ENCODE measurements at places on chromosomes 13 and 19.

DNA sequence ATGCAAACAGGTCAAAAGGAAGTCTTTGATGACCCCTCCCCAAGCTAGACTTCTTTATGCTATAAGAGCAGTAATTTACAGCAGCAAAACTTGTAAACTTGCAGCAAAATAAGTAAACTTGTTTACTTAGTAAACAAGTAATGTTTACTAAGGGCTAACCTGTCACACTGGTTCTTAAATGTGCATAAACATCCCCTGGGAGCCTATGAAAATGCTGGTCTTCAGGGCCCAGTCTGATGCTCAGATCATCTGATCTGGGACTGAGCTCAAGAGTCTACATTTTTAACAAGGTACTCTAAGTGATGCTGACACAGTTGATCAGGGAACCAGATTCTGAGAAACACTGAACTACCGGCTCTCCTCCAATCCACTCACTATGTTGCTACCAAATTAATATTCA, 53.4 kb downstream of the MTMR6 start:
- DNase-seq: no peak
- H3K4me3 ChIP-seq: no peak overlapping the region
- peaks cover 4% of the 10 kb centered on the region for H3K4me1 ChIP-seq
- no peak overlapping the region for H3K27ac ChIP-seq

DNA sequence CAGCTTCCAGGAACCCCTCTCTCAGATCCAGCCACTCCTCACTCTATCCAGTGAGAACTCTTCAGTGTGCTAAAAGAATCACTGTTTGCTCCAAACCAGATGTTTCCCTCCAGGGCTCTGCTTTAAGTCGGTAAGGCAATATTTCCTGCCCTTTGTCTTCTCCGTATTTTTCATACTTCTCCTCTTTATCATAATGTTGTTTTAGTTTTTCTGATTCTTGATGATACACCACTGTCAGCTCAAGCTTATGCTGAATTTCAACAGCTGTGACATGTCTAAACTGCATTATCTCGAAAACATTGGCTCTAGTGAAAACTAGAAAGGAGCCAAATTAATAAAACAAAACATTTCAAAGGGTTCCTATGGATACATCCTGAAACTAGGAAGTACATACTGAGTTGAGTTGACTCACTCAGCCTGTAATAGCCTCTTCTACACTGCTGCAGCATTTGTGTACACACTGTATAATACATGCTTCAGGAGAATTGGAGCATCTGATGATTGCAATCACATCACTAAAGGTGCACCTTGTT, 39.8 kb downstream of the GPR180 start:
- peaks cover 5% of the 10 kb centered on the region for H3K36me3 ChIP-seq
- H3K27me3 ChIP-seq: no peaks in the 10 kb centered on the region
- H3K4me1 ChIP-seq: peaks cover 26% of the 10 kb centered on the region
- peak overlapping the region; percentile 60 for H3K4me3 ChIP-seq
- H3K27ac ChIP-seq: peak overlapping the region; percentile 93

GRCh38 chr19:43300876-43301765, 31.8 kb upstream of the PSG9 start:
- H3K4me1 ChIP-seq: peaks cover 28% of the 10 kb centered on the region
- H3K27me3 ChIP-seq: peaks cover 8% of the 10 kb centered on the region
- no peak overlapping the region for H3K4me3 ChIP-seq

- H3K36me3 ChIP-seq: peaks cover 6% of the 10 kb centered on the region
- peaks cover 22% of the 10 kb centered on the region for H3K4me1 ChIP-seq
- H3K27ac ChIP-seq: peak overlapping the region; percentile 75
- peaks cover 2% of the 10 kb centered on the region for H3K27me3 ChIP-seq
These were observed 492 bp downstream of the TMEM147 start for GRCh38 chr19:35545855-35546381.

GRCh38 chr13:77177646-77178045, 149.2 kb downstream of the MYCBP2 start:
- H3K4me3 ChIP-seq: no peak overlapping the region
- H3K27me3 ChIP-seq: no peaks in the 10 kb centered on the region
- peaks cover 22% of the 10 kb centered on the region for H3K36me3 ChIP-seq
- no peak for DNase-seq
- no peak overlapping the region for H3K27ac ChIP-seq

- H3K4me3 ChIP-seq: no peak overlapping the region
- no peak for DNase-seq
- H3K4me1 ChIP-seq: peaks cover 12% of the 10 kb centered on the region
- H3K27me3 ChIP-seq: peaks cover 2% of the 10 kb centered on the region
- H3K27ac ChIP-seq: no peak overlapping the region
These were observed 11.6 kb upstream of the ZNF431 start for GRCh38 chr19:21130097-21130775.

- peaks cover 8% of the 10 kb centered on the region for H3K4me1 ChIP-seq
- no peak overlapping the region for H3K27ac ChIP-seq
- no peaks in the 10 kb centered on the region for H3K36me3 ChIP-seq
- DNase-seq: peak; percentile 64
These were observed 31.5 kb upstream of the HIF3A start for GRCh38 chr19:46265217-46265828.

DNA sequence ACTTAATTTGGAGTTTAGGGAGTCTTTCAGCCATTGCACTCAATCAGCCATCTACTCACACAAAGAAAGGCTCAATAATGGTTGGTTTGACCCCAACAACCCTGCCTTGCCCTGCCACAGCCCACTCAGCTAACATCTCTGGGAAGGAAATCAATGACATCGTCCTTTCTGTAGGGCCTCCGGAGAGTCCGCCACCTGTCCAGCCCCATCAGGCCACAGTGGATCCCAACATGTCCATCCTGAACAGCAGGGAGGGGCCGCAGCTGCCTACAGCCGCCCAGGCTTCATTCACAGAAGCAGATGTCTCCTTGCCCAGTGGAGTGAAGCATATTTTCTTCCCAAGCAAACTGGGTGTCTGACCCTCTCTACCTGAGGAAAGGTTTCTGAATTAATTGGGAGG, 4.2 kb upstream of the CDX2 start:
- no peak overlapping the region for H3K4me3 ChIP-seq
- peaks cover 73% of the 10 kb centered on the region for H3K27me3 ChIP-seq
- DNase-seq: no peak
- no peaks in the 10 kb centered on the region for H3K4me1 ChIP-seq
- no peak overlapping the region for H3K27ac ChIP-seq
- no peaks in the 10 kb centered on the region for H3K36me3 ChIP-seq

DNA sequence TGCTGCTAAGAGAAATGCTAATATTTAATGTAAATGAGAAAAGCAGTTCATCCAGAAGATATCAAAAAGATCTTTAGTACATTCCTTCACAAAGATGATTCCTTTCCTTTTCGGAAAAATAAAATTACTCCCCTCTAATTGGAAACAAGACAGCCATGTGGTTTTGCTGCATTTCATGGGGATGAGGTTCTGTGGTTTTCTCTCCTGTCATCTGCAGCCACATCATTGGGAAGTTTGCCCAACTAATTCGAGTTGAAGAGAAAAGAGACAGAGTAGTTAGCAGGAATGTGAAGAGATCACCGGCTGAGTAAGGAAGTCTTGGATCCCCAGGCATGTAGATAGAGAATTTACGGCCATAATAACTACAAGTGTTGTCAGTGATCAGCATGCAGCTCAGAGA, 122.1 kb downstream of the CYSLTR2 start:
- peak overlapping the region; percentile 19 for H3K27ac ChIP-seq
- DNase-seq: peak; percentile 97
- peaks cover 23% of the 10 kb centered on the region for H3K27me3 ChIP-seq
- H3K36me3 ChIP-seq: peaks cover 10% of the 10 kb centered on the region
- H3K4me3 ChIP-seq: peak overlapping the region; percentile 49

DNA sequence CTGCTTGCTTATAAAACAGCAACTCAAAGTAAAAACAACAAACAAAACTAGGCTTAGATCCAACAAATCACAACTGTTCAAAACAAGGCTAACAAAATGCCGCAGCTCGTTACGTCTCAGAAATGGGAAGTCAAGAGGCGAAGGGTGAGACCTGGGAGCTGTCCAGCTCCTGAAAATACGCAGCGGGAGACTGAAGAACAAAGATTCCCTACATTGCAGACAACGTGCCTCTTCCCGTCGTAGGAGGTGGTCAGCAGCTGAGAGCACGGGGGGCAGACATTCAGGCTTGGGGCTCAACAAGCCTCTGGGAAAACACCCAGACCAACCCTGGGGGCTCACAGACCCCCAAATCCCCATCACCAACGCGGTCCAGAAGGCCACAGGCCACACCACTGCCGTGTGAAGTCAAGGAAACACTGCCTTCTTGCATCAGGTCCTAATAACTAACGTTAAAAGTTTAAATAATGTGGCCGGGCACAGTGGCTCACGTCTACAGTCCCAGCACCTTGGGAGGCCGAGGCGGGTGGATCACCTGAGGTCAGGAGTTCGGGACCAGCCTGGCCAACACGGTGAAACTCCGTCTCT, 13.5 kb downstream of the PLPP2 start:
- DNase-seq: no peak
- H3K4me1 ChIP-seq: no peaks in the 10 kb centered on the region
- peaks cover 10% of the 10 kb centered on the region for H3K27me3 ChIP-seq
- H3K36me3 ChIP-seq: no peaks in the 10 kb centered on the region
- H3K4me3 ChIP-seq: no peak overlapping the region
- H3K27ac ChIP-seq: no peak overlapping the region

DNA sequence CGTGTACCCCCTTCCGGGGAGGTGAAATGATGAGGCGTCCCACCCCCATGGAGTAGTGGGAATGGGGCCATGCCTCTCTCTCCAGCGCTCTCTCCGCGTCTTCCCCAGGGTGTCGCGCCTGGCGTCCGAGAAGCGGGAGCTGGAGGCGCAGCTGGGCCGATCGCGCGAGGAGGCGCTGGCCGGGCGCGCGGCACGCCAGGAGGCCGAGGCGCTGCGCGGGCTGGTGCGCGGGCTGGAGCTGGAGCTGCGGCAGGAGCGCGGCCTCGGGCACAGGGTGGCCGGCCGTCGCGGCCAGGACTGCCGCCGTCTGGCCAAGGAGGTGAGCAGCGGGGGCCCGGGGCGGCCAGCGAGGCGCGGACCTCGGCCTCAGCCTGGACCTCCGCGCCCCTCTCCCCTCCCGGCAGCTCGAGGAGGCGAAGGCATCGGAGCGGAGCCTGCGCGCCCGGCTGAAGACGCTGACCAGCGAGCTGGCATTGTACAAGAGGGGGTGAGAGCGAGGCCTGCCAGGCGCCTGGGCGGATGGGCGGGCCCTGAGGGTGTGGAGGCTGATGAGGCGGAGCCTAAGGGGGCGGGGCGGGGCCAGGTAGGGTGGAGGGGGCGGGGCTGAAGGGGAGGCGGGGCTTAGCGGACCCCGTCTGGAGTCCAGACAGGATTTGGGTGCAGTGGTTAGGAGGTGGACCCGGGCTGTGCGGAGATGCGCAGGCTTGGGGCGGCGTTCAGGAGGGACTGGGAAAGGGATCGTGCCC, 7.7 kb downstream of the PGLYRP1 start:
- peaks cover 4% of the 10 kb centered on the region for H3K36me3 ChIP-seq
- no peak overlapping the region for H3K27ac ChIP-seq
- peak overlapping the region; percentile 49 for H3K4me3 ChIP-seq
- H3K4me1 ChIP-seq: peaks cover 15% of the 10 kb centered on the region
- H3K27me3 ChIP-seq: peaks cover 5% of the 10 kb centered on the region
- DNase-seq: no peak

GRCh38 chr19:20357921-20358320, 190.9 kb downstream of the ZNF486 start:
- H3K27me3 ChIP-seq: peaks cover 4% of the 10 kb centered on the region
- H3K4me1 ChIP-seq: no peaks in the 10 kb centered on the region
- DNase-seq: no peak
- 0 out of 2 replicates have a peak, but pooled peaks cover 5% of the 10 kb centered on the region for H3K36me3 ChIP-seq

- peak overlapping the region; percentile 65 for H3K4me3 ChIP-seq
- DNase-seq: no peak
- peaks cover 7% of the 10 kb centered on the region for H3K27me3 ChIP-seq
- H3K4me1 ChIP-seq: peaks cover 42% of the 10 kb centered on the region
These were observed 64.6 kb downstream of the CCNE1 start for GRCh38 chr19:29876414-29876813.

DNA sequence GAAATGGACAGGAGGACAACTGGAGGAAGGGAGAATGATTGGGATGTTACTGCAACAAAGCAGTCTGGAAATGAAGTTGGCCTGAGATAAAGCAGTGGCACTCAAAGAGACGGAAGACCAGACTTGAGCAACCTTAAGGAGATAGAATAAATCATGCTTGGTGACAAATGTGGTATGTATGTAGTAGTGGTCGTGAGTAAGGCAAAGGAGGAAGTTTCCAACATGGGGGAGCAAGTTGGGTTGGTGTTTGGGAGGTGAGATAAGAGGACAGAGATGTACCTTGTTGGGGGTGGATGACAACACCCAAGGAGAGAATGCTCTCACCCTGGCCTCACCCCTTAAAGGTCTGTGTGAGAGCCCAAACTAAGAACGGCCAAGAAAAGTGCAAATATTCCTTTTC, 420.5 kb downstream of the DIAPH3 start:
- DNase-seq: no peak
- peak overlapping the region; percentile 5 for H3K27ac ChIP-seq
- no peaks in the 10 kb centered on the region for H3K36me3 ChIP-seq
- peaks cover 2% of the 10 kb centered on the region for H3K27me3 ChIP-seq
- peaks cover 55% of the 10 kb centered on the region for H3K4me1 ChIP-seq
- H3K4me3 ChIP-seq: no peak overlapping the region

- no peak overlapping the region for H3K4me3 ChIP-seq
- H3K27ac ChIP-seq: no peak overlapping the region
- peaks cover 7% of the 10 kb centered on the region for H3K4me1 ChIP-seq
- H3K27me3 ChIP-seq: no peaks in the 10 kb centered on the region
- no peak for DNase-seq
These were observed 35.0 kb upstream of the CACTIN start for GRCh38 chr19:3661284-3662238.

DNA sequence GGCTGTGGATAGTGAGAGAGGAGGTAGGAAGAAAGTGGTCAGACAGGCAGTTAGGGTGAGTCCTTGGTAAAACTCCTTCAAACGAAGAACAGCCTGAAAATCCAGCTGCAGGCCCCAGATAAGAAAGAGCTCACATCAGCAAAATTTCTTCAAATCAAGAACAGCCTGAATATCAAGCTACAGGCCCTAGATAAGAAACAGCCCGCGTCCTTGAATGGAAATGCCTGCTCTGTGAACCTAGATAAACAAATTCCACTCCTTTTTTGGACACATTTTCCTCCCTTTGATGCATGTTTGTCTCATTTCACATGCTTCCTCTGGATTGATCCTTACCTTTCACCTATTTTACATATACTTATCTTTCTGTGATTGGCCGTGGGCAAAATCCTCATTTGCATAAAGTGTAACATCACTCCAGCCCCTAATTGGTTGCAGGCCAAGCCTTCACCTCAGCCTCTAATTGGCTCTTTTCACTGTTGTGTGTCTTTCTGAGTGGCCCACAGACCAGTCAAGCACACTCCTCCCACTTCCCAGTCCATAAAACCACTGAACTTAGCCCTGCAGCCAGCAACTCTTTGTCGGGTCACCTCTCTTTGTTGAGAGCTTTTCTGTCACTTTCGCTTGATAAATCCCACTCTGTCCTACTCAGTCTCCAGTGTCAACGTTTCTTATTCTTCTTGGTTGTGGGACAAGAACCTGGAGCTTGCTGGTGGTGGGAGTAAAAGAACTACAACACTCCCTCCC, 6.0 kb upstream of the SULT2A1 start:
- H3K27me3 ChIP-seq: peaks cover 6% of the 10 kb centered on the region
- H3K27ac ChIP-seq: no peak overlapping the region
- no peaks in the 10 kb centered on the region for H3K36me3 ChIP-seq
- H3K4me1 ChIP-seq: no peaks in the 10 kb centered on the region
- DNase-seq: peak; percentile 15
- no peak overlapping the region for H3K4me3 ChIP-seq

- peaks cover 32% of the 10 kb centered on the region for H3K27me3 ChIP-seq
- no peaks in the 10 kb centered on the region for H3K36me3 ChIP-seq
- no peaks in the 10 kb centered on the region for H3K4me1 ChIP-seq
- DNase-seq: no peak
- no peak overlapping the region for H3K27ac ChIP-seq
- no peak overlapping the region for H3K4me3 ChIP-seq
These were observed 82.7 kb downstream of the DLEU7 start for GRCh38 chr13:50760751-50761150.

All from HFFc6 (cell line).